HT-29 (cell line): ENCODE measurements at places on chromosomes 4 and X. TPM values are rescaled to one million over a fixed set of nuclear protein-coding genes. Genes with fewer than 3 reads are reported as not detected.

DNA sequence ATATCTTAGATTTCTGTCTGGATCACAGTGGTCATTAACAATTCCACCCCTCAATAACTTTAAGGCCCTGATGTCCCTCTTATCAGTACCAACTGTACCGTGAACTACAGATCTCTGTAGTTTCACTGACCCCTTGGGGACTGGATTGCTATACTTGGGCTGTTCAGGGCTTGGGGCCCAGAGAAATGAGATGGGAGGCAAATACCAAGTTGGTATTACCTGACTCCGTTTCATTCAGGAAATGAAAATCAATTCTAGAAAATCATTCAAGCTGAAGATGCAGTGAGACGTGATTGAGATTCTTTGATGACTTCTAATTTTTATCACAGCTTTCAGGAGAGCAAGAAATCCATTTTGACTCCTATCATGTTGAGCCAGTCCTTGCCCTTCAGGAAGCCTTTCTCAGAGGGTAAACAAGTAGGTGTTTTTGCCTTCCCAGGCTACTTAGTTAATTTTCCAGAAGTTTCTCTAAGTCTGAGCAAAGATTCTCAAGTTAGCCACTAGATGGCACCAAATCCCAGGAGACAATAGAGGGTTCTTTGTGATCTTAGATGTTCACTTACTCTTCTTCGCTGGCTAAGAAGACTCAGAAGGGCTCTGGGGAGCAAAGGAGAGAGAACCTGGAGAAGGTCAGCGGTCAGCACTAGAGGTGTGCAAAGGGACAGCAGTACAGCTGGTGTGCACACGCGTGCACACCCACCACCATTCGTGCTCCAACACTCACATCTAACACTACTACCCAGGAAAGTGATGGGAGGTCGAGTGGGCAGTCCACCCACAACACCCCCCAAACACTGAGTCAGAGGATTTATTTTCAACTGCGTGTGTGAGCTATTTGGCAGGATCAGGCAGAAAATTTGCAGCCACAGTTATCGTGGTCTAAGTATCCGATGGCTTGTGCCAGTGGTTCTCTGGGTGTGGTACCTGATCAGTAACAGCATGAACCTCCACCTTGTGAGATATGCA, 7.4 kb downstream of the HNRNPH2 start:
- peak; percentile 87 for DNase-seq

DNA sequence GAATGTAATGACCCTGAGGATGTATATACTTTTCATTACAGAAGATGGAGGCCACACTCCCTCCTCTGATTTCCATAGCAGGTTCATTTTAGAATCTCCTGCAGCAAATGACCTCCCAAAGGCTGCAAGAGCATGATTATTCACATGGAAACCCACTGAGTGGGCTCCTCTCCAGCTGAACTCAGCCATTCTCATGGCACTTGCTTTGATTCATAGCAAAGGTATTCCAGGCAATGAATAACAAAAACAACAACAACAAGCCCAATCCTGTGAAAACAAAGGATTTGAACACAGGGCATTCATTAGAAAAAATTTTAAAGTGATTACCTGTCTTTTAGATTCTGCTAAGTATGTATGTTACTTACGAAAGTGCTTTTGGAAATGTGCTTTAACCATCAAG, 894.0 kb upstream of the FRG1 start:
- DNase-seq, result no peak

- no peak for DNase-seq
Measured at GRCh38 chr4:99507762-99508161, 3.1 kb upstream of the C4orf17 start.

Gene AKAP4
- not detected in 2 replicates for total RNA-seq

Gene REPS2
- total RNA-seq, result 2.4 and 9.2 TPM in 2 replicates

Gene ELF2
- total RNA-seq, result 18.6 and 20.6 TPM in 2 replicates

DNA sequence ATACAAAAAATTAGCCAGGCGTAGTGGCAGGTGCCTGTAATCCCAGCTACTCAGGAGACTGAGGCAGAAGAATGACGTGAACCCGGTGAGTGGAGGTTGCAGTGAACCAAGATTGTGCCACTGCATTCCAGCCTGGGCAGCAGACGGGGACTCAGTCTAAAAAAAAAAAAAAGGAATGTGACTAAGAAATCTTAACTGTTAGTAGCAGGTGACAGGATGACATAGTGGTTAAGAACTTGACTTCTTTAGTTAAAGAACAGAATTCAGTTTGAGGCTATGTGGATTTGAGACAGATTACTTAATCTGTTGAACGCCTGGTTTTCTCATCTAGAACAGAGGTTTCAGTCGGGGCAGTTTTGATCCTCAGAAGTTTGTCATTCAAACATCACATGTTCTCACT, 3.2 kb downstream of the TRMT44 start:
- no peak for DNase-seq

Gene SCML2
- total RNA-seq, result 0.47 and 0.66 TPM in 2 replicates

Gene GPR50
- total RNA-seq, result not detected in 2 replicates

GRCh38 chr4:74531963-74532794, 87.2 kb downstream of the AREG start:
- DNase-seq, result peak; percentile 89

- DNase-seq, result no peak
Measured at GRCh38 chr4:13888112-13888511, 260.6 kb upstream of the BOD1L1 start.
